Adipose tissue (tissue), 3 donors: ENCODE measurements at places on chromosomes 6 and 20. TPM values are rescaled to one million over a fixed set of nuclear protein-coding genes. Genes with fewer than 3 reads are reported as not detected.

Gene C20orf202
- not detected for polyA plus RNA-seq

Gene ESF1
- polyA plus RNA-seq, result 3.5 TPM

Gene ALDH5A1
- polyA plus RNA-seq, result 3.4 TPM

Gene OPN5
- polyA plus RNA-seq, result not detected

Gene RIMS4
- polyA plus RNA-seq, result 0.19 TPM

Gene ZNF391
- 1.8 TPM for polyA plus RNA-seq

Gene OPRL1
- 1.2 TPM for polyA plus RNA-seq

Gene ANGPT4
- 4.2 TPM for polyA plus RNA-seq

Gene RSPO3
- polyA plus RNA-seq, result 27.6 TPM

Gene POM121L2
- polyA plus RNA-seq, result 0.03 TPM

Gene MRPL2
- 55.8 TPM for polyA plus RNA-seq

Gene C6orf58
- polyA plus RNA-seq, result 0.05 TPM

Gene ZMYND8
- polyA plus RNA-seq, result 9.1 TPM
